ENCODE measurements at places on chromosomes 5 and 9.

GRCh38 chr9:91207729-91208418, 153.8 kb downstream of the AUH start:
- no peak for DNase-seq

DNA sequence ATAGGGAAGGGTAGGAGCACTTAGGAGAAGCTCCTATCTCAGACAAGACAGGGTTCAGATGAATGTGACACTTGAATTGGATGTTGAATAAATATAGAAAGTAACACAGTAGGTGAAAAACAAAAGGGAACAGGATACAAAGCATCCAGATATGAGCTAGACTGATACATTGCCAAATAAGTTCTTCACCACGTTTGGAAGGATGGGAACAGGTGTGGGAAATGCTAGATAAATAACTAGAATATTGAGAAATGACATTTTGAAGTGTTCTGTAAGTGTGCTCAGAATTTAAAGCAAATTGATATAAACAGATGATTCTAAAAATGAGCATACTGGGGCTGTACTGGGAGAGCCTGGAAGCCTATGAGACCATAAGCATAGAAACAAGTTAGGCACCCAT, 340.1 kb upstream of the PRR16 start:
- DNase-seq: no peak

GRCh38 chr5:80668016-80668969, 13.5 kb upstream of the DHFR start:
- no peak for DNase-seq

- peak; percentile 32 for DNase-seq
Measured at GRCh38 chr5:100900796-100901781, 2.0 kb downstream of the ST8SIA4 start.

DNA sequence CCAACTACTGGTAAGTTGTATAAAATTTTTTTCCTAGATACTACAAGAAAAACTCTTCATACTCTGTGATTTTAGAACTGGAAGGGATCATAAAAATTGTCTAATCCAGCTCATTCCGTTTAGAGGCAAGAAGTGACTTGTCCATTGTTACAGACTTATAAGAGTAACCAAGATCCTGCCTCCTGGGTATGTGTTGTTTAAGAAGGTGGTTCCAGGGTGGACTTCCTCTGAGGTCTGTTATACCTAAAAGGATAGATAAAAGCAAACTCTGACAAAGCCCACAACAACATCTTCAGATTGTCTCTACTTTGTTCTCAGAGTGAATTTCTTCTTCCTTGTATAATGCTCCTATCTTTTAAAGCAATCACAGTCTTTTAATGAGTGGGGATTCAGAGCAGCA, 24.2 kb downstream of the TGFBR1 start:
- DNase-seq: no peak

- DNase-seq: no peak
Measured at GRCh38 chr5:148898413-148899075, 72.1 kb downstream of the ADRB2 start.

DNA sequence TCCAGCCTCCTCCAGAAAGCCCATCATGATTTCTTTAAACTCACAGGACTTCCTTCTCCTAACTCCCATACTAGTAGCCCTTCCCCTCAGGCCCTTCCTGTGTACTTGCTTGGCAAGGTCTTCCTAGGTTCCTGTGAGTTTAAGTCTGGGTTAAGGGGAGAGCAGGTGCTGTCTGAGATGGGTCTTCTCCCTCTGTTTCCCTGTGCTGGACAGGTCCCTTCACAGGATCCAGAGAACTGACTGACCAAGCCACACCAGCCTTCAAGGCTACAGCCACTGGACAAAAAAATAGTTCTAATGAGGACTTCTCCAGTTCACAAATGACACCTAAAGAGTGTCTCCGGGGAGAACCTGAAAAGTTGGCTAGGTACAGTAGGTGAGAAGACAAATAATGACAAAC, 29.5 kb upstream of the MYORG start:
- no peak for DNase-seq

GRCh38 chr5:53882006-53882675, 321.7 kb downstream of the NDUFS4 start:
- no peak for DNase-seq

- no peak for DNase-seq
Measured at GRCh38 chr9:80191108-80191507, 619.3 kb downstream of the TLE4 start.

DNA sequence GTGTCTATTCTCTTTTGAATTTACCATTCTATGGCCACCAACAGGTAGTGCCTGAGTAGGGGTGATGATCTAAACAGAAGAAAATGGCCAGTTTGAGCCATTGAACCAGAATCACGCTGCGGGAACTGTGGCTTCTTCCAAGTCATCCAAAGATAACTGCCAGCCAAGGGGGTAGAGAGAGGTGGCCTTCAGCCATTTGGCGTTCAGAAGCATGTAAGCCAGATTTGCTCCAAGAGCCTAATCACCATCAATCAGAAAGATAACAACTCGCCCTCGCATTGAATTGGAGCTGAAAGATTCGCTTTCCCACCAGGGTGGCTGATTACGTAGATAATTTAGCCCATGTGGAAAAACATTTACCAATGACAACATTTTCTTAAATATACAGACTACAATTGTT, 1302.7 kb upstream of the DMAC1 start:
- no peak for DNase-seq

GRCh38 chr5:156836846-156837245, 13.2 kb upstream of the PPP1R2B start:
- no peak for DNase-seq

- DNase-seq: no peak
Measured at GRCh38 chr5:53303105-53303504, 177.3 kb upstream of the FST start.

DNA sequence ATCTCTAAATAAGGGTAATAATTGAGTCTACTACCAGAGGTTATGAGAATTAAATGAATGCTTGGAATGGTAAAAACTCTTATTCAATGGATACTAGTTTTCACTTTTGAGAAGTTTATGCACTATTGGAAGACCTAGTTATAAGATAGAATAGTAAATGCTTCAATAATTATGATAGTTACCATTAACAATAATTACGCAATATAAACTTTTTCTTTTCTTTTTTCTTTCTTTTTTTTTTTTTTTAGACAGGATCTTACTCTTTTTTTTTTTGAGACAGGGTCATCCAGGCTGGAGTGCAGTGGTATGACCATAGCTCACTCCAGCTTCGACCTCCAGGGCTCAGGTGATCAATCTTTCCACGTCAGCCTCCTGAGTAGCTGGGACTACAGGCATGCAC, 6.7 kb downstream of the ALDOB start:
- no peak for DNase-seq
